Epithelial cell of proximal tubule (primary cell): ENCODE measurements at places on chromosomes 13 and 19.
A peak's percentile ranks its signal among the peaks of the same experiment; 100 is the strongest.

DNA sequence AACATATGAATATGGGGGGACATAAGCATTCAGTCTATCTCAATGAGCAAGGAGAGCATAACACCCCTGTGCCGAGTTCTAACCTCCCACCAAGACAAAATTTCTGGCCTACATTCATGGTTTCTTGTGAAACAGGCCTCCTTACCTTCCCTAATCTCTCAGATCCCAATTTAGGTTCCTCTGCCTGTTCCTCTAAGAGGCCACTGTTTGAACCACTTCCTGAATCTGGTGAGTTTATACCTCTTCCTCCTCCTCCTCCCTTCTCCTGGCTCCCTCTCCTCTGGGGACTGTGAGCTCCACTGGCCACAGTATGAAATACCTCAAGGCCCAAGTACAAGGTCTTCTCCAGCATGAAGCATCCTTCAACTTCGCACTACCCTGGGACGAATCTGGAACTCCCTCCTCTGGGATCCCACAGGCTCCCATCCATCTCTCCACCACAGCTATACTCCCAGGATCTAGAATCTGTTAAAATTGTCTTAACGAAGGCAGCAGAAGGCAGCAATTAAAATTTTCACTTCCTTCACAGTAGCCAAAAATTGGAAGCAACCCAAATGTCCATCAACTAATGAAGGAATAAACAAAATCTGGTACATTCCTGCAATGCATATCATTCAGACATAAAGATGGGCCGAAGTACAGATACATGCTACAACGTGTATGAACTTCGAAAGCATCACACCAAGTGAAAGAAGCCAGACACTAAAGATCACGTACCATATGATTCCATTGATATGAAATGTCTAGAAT, 7.8 kb upstream of the SIGLECL1 start:
- no peak for DNase-seq

- DNase-seq = no peak
Measured at GRCh38 chr13:48400090-48400694, 12.7 kb downstream of the LPAR6 start.

- DNase-seq = no peak
Measured at GRCh38 chr19:11018763-11019162, 57.9 kb downstream of the SMARCA4 start.

DNA sequence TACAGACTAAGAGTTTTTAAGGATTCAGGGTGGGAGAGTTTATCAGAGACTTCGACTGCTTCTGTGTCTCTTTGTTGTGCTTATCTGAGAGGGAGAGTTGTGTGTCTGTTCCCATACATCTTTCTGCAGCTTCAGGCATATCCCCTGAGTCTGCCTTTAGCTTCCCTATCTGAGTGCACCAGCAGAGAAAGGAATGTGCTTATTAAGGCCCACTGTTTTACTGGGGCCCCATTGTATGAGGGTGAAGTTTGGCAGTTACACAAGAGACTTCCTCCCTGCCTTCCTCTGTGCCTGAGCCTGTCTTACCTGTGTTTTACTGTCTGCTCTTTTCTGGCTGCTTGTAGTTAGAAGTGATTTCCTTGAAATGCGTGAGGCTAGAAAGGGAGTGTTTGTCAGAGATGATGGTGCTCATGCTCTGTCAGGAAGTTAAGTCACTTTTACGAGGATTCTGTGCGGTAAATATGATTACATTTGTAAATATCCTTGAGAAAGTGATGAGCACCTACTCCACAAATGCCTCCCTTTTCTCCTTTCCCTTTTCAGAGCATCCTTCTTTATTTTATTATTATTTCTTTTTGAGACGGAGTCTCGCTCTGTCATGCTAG, 1228.9 kb upstream of the MIR17HG start:
- no peak for DNase-seq

GRCh38 chr13:110010404-110011138, 224.2 kb upstream of the IRS2 start:
- DNase-seq = no peak

- DNase-seq = no peak
Measured at GRCh38 chr13:30721936-30722335, 13.4 kb upstream of the ALOX5AP start.

- DNase-seq = no peak
Measured at GRCh38 chr19:4970558-4971423, 1.9 kb downstream of the KDM4B start.

DNA sequence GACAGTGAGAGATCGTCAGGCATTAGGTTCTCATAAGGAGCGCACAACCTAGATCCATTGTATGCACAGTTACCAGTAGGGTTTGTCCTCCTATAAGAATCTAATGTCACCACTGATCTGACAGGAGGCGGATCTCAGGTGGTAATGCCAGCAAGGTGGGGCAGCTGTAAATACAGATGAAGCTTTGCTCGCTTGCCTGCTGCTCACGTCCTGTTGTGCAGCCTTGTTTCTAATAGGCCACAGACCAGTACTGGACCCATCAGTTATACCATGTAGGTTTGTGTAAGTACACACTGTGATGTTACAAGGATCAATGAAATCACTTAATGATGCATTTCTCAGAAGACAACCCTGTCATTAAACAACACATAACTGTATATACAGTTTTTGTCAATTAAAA, 23.5 kb downstream of the VWA8 start:
- DNase-seq = no peak

DNA sequence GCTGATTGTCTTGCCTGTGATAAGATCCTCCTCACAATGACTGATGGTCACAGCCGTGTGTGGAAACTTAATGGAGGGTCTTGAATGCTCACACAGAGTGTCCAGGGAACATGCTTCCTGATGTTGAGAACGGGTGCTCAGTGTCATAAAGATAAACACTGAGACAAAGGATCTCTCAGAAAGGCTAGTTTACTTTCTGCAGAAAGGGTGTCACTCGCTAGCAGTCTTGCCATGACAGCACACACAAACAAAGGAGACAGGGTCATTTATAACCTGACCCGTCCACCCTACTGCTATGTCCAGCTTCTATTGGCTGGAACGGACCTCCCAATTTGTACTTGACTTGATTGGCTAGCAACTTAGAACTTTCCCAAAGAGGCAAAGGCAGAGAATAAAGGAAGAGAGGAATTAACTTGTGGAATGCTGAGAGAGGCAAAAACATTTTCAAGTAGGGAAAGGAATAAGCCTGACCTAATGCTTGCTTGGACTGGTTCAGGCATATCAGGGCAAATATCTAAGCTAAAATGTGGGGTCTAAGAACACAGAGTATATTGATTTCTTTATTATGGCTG, 39.0 kb upstream of the PSG9 start:
- no peak for DNase-seq

GRCh38 chr19:16001481-16002312, 52.9 kb downstream of the OR10H4 start:
- no peak for DNase-seq

DNA sequence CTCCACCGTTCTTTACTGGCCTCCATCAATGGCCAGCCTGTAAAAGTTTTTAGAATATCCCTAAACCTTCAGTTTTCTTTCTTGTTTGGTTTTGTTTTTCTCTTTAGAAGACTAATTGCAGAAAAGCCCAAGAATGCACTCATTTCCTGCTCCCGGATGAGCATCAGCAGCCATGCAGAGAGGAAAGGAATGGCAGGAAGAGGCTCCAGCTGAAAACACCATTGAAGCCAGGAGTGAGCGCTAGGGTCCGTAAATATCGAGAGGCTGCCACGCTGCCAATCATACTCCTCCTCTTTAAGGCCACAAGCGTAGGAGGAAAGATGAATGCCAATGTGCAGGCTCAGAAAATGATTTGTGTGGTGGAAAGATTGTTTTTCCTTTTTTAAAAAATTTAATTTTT, 57.4 kb upstream of the UBE2L5 start:
- DNase-seq = peak; percentile 40

DNA sequence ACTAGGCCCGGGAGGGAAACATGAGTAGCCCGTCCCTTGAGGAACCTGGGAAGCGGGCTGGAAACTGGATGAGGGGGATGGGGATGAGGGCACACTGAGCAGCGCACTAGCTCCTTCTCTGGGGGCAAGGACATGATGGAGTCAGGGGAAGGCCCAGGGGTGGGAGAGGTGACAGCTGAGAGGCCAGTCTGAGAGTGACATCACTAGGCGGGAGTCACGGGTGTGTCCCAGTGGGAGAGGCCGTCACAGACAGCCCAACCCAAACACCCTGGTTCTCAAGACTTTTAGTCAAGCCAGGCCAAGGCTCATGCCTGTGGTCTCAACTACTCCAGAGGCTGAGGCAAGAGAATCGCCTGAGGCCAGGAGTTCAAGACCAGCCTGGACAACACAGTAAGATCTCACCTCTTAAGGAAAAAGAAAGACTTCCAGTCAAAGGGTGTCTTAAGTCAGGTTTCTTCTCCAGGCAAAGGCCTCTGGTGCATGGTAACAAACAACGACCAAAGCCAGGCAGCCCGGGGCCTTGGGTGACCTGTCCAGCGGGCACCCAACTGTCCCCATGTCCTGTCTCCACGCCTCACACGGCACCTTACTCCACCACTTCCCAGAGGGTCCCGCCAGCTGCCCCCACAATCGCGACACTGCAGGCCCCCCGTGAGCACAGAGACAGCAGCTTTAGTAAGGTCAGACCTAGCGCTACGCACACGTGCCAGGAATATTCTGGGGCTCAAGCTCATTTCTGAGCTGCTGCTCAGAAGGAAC, 25.5 kb upstream of the TIMM44 start:
- DNase-seq = no peak

DNA sequence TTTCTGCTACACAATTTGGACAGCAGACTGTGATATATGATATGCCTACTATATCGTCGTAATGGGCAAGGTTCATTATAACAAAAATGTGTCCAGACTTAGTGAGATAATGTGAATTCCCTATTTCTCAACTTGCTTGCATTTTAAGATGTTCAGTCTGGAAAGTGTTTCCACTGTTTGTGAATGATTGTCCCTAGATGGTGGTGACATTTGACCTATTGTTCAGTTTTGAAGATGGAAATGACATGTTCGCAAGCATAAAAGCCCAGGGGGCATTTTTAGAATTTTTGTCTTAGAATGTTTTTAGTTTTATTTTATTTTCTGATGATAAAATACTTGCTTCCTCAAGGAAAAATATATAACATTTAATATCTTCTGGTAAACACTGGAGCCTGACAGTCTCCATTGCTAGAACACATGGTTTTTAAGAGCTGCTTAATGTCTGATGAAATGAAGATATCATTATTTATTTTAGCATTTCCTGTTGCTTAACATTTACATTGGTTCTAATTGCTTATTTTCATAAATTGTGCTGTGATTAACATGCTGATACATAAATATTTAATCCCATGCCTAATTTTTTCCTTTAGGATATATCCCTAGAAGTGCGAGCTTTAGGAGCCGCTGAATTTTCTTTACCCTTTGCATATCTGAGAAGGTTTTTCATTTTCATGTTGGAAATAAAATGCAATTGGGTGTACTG, 27.1 kb downstream of the MBNL2 start:
- no peak for DNase-seq

GRCh38 chr13:40447857-40448256, 218.6 kb downstream of the FOXO1 start:
- no peak for DNase-seq

DNA sequence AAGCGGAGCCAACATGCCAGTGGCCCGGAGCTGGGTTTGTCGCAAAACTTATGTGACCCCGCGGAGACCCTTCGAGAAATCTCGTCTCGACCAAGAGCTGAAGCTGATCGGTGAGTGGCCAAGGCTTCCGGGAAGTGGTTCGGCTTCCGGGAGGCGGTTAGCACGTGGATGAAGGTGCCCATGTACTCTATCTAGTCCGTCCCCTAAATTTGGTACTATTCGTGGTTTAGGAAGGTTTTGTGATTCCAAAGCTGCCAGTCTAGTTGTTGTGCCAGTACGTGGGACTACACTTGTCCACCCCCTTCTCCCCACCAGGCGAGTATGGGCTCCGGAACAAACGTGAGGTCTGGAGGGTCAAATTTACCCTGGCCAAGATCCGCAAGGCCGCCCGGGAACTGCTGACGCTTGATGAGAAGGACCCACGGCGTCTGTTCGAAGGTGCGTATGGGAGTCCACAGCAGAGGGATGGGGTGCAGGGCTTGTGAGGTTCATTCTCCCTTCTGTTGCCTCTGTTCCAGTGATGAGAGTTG, 579 bp downstream of the RPS9 start:
- no peak for DNase-seq

- DNase-seq = no peak
Measured at GRCh38 chr19:18999896-19000620, 33.3 kb downstream of the SUGP2 start.

GRCh38 chr13:39052944-39053343, 14.7 kb downstream of the NHLRC3 start:
- DNase-seq = no peak

DNA sequence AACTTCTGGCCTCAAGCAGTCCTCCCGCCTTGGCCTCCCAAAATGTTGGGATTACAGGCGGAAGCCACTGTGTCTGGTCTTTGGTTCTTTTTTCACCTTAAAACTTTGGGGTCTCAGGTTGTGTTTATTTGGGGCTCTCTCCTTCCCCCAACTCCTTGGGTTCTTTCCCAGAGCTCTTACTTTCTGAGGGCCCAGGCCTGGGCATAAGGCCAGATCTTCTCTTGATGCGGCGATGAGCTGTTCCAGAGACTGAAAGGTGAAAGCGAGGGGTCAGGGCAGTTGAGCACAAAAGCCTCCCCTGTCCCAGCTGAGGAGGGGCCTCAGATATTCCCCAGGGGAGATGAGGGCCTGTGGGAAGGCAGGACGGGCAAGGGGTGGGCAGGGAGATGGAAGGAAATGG, 7.1 kb downstream of the POLR1G start:
- no peak for DNase-seq

- DNase-seq = no peak
Measured at GRCh38 chr19:46859637-46860124, 1.1 kb upstream of the ARHGAP35 start.

DNA sequence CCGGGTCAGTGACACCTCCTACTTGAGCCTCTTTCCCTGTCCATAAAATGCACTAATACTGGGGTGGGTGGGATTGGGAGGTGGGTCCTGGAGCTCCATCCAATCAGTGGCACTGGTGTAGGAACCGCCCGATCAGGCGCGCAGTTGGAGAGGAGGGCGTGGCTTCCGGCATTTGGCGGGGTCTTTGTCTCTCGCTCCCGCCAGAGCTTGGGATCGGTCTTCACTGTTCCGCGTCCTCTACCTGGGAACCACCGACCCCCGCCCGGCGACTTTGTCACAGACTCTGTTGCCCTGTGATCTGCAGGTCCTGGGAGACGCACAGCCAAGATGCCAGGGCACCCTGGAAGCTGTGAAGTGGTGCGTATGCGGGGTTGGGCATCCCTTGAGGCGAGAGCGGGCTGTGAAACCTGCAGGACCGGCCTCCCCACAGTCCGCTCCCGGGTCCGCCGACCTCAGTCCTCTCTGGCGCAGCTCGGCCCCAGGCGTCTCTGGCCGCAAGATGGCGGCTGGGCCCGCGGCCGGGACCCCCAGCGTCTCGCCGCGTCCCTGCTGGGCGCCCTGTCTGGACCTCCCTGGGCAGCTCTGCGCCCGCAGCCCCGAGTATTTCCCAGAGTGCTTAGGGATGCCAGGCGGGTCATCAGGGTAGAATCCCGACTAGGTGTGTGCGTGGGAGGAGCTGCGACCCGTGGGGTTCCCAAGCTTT, 41.6 kb upstream of the ZNF730 start:
- no peak for DNase-seq

DNA sequence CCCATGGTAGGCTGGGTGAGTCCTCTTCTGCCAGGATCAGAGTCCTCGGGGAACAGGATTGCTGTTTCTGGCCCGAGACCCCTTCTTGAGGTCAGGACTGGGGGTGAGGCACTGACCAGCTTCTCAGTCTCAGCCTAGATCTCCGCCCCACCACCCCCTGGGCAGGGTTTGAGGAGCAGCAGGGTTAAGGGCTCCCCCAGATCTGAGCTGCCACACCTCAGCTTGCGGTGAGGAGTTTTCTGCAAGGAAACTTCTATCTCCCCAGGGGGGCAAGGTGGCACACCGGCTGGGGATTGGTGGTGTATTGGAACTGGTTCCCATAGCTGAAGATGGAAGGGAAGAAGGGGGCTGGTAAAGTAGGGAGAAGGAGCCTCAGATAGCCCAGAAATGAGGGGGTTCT, 19.5 kb downstream of the CHST8 start:
- DNase-seq = no peak
